ENCODE measurements at places on chromosomes 16 and 17.

- no peak for DNase-seq
These were observed 7.6 kb downstream of the RUNDC3A start for GRCh38 chr17:44315760-44316731.

- no peak for DNase-seq
These were observed 228.9 kb upstream of the TNRC6C start for GRCh38 chr17:77729587-77729986.

GRCh38 chr17:62804822-62805221, 3.3 kb downstream of the MARCHF10 start:
- DNase-seq, result peak; percentile 92

- DNase-seq, result peak; percentile 3
These were observed 113.2 kb upstream of the IRX5 start for GRCh38 chr16:54817432-54817831.

- DNase-seq, result peak; percentile 14
These were observed 77.0 kb upstream of the CCL2 start for GRCh38 chr17:34178092-34178491.

GRCh38 chr16:26765087-26765486, 301.6 kb upstream of the C16orf82 start:
- DNase-seq, result peak; percentile 10

- peak; percentile 66 for DNase-seq
These were observed 32.2 kb upstream of the IL21R start for GRCh38 chr16:27369806-27370205.

DNA sequence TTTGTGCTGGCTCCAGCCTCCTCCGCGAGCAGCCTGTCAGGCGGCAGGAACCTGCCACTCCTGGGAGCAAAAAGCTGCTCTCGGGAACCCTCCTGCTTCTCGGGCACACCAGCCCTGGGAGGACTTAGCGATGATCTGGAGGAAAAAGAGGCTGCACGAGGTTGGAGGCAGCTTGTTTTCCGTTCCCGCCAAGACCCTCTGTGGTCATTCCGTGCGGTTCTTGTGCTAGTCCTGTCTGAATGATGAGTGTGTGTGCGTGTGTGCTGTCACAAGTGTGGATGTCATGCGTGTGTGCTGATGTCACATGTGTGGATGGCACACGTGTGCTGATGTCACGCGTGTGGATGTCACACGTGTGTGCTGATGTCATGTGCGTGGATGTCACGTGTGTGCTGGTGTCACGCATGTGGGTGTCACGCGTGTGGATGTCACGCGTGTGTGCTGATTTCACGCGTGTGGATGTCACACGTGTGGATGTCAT, 150.0 kb downstream of the NPIPB11 start:
- DNase-seq, result no peak

DNA sequence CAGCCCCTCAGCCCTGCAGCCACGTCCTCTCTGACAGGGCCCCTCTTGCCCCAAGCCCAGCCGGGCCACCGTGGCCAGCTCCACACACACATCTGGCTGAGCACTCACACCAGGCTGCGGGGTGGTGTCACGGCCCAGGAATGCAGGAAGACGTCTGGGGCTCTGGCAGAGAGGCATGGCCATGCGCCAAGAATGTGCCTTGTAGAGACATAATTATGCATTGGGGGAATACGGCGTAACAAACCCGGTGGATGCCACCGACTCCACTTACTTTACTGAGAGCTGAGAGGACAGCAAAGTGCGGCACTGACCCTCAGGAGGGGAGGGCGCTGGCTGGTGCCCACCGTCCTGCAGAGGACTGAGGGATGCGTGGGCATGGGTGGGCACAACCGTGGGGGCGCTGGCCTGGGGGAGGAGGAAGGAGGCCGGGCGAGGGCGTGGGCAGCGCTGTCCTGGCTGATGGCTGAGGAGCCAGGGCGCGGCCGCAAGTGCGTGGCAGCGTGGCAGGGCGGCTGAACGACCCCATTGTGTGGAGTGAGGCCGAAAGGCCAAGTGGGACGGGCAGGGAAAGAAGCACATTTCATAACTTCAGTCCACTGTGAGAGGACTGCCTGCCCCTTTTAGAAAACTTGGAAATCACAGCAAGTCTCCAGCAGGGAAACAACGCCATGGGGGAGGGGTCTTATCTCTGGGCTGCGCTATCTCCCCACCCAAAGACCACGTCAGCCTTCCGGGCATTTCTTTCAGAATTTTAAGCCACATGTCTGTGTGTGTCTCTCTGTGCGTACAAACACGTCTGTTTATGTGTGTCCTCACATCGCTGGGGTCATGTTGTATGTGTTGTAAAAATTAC, 30.6 kb downstream of the METRNL start:
- DNase-seq, result peak; percentile 85

GRCh38 chr17:77036841-77037381, 103.9 kb upstream of the SEC14L1 start:
- DNase-seq, result no peak

GRCh38 chr16:75371171-75371570, 62.1 kb downstream of the CFDP1 start:
- no peak for DNase-seq

DNA sequence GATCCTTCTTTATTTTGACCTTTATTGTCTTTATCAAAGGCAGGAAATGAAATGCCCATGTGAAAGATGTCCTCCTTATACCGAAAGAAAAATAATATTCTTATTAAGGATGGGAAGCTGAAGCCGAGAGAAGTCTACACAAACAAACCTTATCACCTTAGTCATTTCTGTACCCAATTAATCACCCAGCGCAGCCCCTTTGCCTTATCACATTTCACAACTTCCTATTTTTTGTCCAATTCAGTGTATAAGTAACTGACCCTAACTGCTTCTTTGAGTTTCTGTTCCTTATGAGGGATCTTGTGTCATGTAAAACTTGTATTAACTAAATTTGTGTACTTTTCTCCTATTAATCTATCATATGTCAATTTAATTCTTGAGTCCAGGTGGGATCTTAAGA, 16.4 kb upstream of the CCL23 start:
- no peak for DNase-seq

DNA sequence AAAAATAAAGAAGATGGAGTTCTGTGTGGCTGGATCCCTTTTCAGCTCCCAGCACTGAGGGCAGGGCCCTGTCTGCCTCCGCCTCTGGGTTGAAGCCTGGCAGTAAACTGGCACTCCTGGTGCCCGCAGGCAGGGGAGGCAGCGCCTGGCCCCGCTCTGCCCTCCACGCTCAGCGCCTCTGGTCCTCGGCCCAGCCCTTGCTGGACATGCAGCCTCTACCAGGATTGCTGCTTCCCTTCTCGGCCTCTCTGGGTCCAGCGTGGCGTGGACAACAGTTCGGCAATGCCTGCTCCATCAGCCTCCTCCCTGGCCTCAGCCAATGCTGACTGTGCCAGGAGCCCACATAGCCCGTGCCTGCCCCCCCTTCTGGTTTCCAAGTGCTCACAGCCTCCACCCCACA, 84.4 kb upstream of the CHMP6 start:
- DNase-seq, result no peak

GRCh38 chr16:77304877-77305276, 105.7 kb downstream of the SYCE1L start:
- no peak for DNase-seq

DNA sequence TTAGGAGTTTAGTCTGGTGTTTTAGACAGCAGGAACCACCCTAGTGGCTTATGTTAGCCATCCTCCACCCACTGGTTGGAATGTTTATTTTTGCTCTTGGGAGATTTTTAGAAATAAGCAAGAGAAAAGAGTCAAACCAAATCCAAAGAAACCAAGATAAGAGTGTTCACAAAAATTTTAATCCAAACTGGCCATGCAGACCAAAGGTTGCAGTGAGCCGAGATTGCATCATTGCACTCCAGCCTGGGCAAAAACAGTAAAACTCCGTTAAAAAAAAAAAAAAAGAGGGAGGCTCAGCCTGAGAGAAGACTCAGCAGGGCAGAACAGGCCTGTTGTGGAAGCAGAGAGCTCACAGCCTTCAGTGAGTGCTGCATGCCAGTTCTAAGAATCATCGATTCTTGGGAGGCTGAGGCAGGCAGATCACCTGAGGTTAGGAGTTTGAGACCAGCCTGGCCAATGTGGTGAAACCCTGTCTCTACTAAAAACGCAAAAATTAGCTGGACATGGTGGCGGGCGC, 12.2 kb upstream of the C16orf54 start:
- peak; percentile 69 for DNase-seq

GRCh38 chr17:15958484-15958854, 13.5 kb downstream of the ADORA2B start:
- DNase-seq, result no peak

DNA sequence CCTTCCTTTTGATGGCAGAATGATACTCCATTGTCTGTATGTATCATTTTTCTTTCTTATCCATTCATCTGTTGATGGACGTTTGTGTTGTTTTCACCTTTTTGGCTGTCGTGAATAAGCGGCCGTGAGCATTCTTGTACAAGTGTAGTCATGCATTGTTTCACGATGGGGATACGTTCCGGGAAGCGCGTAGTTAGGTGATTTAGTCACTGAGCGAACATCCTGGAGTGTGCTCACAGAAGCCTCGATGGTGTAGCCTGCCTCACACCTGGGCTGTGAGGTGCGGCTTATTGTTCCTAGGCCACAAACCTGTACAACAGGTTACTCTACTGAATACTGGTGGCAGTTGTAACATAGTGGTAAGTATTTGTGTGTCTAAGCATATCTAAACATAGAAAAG, 136.5 kb downstream of the CMIP start:
- no peak for DNase-seq

DNA sequence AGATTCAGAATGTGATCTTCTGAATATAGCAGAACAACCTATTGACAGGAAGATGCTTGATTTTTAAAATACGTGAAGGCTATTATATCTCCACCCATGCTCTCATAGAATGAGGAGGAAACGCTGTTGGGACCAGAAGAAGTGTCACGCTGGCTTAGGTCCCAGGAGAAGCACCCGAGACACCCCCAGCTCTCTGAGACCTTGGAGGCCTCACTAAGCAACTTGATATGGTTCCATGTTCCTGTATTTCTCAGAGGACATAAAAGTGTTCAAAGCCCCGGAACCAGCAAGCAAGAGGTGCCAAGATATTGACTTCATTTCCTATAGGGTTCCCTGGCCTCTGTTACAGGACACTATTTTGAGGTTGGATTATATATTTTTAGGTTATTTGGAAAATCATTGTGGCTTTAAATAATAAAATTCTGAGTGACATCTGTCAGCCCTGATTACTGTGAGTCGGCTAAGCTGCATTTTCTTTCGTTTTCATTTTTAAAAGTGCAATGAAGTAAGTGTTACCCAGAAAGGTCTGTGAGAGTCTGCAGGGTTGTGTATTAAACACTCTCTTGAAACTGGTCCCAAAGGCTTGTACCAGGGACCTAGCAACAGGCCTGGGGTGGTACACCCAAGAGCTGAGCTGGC, 400.0 kb downstream of the SOX9 start:
- no peak for DNase-seq

- DNase-seq, result no peak
These were observed 8.4 kb downstream of the TSPOAP1 start for GRCh38 chr17:58320163-58320558.

DNA sequence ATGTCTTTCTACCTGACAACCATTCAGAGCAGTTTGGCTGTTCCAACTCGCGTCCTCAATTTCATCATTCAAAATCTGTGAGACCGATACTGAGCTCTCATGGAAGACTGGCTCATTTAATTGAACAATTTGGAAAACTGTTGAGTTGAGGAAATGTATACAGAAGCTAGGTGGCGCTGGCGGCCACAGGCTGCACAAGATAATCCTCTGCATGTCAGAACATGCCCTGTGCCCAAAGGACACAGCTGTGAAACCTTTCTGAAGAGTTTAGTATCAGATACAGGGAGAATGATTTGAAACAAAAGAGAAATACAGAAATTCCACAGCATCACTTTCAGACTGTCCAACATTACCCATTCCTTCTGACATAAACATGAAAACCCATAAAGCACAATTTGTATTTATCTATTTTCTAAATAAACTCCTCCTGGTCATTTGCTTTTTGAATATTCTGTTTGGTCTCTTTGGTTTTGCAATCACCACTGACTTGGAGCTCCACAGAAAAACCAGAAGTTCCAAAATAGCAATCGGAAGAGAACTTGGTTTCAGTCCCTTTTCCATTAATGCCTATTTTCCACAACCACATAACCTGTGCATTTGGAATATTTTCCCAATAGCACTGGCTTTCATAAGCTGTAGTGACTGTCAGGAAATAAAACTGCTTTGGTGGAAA, 192.8 kb downstream of the MAP2K6 start:
- peak; percentile 91 for DNase-seq

GRCh38 chr16:55658898-55659420, 3.2 kb downstream of the SLC6A2 start:
- DNase-seq, result no peak

- DNase-seq, result no peak
These were observed 5.2 kb downstream of the KRT39 start for GRCh38 chr17:40961591-40961990.

DNA sequence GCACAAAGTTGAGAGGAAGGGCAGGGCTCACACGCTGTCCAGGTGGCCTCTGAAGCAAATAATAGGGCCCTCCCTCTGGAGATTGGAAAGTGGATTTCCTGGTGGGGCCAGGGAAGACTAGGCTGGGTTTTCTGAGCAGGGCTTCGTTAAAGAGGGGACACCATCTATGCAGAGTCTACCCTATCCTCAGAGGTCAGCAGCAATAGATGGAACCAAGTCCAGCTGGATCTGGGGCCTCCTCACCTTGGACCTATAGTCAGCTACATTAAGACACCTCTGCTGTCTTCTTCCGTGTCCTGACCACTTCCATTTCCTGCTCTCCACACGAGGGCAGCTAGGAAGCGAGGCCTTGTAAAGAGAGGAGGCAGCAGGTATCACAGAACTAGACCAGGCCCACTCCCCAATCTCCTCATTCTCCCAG, 14.7 kb upstream of the ST6GALNAC1 start:
- no peak for DNase-seq

DNA sequence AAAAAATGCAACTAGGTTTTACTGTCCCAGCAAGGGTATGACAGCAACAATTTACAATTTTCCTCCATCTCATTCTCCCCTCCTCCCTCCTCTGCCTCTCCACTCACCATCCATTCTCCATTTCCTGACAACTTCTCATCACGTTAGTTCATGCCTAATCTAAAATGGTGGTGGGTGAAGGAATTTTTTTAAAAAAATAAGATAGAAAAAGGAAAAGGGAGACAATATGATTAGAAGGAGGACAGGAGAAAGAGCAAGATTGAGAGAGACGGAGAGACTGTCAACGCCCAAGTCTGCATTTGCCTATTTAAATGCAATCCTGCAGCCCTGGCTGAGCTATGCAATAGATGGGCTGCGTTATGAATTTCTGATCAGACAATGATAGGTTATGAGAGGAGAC, 380.7 kb upstream of the PSMD7 start:
- DNase-seq, result no peak

DNA sequence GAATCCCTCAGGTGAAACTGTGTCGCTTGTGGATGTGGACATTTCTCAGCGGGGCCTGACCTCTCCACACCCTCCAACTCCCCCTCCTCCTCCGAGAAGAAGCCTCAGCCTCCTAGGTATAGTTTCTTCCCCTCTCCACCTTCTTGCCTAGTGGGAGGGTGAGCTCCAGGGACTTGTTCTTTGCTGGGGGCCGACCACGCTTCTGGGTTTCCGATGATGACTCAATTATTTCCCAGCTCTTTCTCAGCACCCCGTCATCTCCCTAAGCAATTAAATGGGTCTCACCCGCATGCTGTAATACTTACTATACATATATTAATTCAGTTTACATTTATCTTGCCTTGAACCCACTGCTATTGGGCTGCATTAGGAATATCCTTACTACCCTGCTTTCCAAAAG, 13.1 kb downstream of the SOCS7 start:
- no peak for DNase-seq

All from iris pigment epithelial cell (primary cell).